ENCODE measurements at places on chromosomes 16 and 17.
A peak's percentile ranks its signal among the peaks of the same experiment; 100 is the strongest.

GRCh38 chr17:33529816-33530215 lies 236.7 kb upstream of the ASIC2 start:
- no peak for DNase-seq

- DNase-seq = no peak
Observed at GRCh38 chr16:84166796-84167695, 19.8 kb downstream of the TAF1C start.

DNA sequence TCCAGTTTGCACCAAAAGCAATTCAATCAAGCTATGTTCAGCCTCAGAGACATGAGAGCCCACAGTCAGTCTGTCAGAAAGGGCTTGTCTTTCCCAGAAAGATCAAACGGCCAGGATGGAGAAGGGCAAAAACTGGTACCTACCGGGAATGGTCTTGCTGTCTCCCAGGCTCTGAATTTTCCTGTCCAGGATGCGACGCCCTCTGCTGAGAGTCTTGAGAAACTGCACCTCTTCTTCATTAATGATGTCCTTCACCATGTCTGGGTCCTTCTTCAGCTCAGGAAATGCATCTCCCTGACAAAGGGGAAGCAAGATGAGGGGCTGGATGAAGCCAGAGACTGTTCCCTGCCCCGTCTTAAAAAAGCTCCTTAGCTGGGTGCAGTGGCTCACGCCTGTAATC lies 15.8 kb upstream of the EXOSC6 start:
- DNase-seq = no peak

DNA sequence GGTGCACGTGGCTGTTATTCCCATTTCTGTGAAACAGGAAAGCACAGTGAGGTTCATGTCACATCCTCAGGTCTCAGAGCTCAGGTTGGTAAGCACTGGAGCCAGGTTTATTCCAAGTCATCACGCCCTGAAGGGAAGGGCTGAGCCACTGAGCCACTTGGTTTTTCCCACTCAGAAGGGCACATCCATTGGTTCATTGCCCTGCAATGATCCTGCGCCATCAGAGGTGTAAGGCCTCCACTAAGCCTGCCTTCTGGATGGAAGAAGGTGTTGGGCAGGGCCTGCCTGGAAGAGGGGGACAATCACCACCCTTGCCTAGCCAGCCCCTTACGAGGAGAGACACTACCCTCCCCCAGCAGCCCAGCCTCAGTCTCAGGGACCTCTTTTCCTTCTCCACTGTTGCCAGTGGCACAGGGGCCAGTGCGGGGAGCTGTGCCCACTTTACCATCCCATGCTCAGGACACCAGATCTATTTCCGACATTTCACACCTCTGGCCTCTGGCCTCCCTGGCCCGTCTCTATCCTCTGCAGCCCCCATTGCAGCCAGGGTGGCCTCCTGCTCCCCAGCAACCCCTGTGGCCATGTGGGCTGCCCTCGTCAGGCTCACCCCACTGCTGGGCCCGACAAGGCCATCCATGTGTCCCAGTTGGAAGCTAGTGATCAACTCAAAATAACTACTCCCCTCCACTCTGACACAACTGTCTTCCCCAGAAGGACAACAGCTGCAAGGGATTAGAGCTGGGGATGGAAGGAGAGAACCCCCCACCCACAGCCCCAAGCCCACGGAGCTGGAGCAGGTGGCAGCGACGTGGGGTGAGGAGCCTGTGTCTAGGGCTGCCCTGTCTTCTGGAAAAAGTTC lies 29.9 kb downstream of the CFAP20 start:
- no peak for DNase-seq

DNA sequence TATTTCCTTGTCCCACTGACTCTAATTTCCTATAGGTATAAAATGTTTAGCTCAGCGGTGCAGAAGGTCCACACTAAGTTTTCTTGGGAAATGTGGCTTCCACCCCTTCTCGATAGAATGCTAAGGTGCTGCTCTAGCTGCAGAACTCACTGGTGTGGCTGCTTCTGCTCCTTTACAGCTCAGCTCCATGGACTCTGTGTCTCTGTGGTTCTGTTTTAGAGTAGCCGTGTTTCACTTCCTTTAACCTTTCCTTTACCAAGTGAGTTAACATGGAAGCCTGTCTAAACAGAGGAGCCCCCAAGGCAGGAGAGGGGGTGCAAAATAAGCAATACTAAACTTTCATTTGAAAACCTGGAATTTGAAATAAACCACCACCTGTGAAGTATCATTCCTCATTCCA lies 65.3 kb downstream of the SPECC1 start:
- DNase-seq = no peak

- DNase-seq = no peak
Observed at GRCh38 chr17:19716108-19717030, at the start of gene SLC47A2. Gene SLC47A2, minus strand, starts transcription at chr17:19716584. Its CDS starts 29 bp downstream, at chr17:19716555.

GRCh38 chr17:49209061-49209571 lies 1.3 kb downstream of the GNGT2 start:
- no peak for DNase-seq

DNA sequence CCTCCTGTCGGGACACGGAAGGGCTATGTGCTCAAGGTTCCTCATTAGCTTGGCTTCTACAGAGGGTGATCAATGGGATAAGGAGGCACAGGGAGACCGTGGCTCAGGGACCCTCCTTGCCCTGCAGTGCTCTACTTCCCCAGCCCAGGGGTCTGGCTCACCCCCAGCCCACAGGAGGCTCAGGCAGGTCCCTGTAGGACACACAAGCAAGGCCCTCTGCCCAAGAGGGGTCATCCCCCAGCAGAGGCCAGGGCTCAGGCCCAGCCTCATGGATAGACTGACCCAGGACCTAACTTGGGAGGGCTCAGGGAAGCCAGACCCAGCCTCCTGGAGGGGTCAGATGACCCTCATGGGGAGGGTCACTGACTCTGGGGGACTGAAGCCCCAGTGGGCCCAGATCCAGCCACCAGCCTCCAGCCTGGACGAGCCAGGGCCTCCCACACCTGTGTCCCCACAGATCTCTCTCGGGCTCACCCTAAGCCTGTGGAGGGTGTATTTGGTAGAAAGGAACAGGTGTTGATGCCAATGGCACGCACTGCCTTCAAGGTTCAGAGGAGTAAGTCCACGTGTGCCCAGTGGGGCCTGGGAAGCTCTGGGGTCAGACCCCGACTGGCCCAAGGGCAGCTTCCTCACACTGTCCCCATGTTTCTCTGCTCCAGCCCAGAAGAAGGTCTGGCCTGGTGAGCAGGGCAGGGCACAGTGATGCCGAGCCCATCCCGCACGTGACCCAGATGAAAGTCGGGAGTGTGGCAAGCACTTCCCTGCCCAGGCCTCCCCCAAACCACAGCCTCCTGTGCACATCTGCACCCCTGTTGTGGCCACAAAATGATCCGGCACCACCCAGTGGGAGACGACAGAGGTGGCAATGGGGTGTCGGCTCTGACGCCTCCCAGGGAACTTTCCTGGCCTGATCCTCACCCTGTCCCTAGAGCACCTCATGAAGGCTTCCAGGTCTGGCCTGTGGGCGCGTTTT lies 10.9 kb upstream of the KRTAP17-1 start:
- peak; percentile 32 for DNase-seq

GRCh38 chr16:24423312-24423711 lies 116.1 kb upstream of the RBBP6 start:
- DNase-seq = no peak

- no peak for DNase-seq
Observed at GRCh38 chr16:2082171-2082982, 34.6 kb downstream of the TSC2 start.

- DNase-seq = no peak
Observed at GRCh38 chr17:17091276-17091675, 49.0 kb downstream of the MPRIP start.

GRCh38 chr17:31722251-31723056 lies 136.6 kb downstream of the COPRS start:
- DNase-seq = no peak

DNA sequence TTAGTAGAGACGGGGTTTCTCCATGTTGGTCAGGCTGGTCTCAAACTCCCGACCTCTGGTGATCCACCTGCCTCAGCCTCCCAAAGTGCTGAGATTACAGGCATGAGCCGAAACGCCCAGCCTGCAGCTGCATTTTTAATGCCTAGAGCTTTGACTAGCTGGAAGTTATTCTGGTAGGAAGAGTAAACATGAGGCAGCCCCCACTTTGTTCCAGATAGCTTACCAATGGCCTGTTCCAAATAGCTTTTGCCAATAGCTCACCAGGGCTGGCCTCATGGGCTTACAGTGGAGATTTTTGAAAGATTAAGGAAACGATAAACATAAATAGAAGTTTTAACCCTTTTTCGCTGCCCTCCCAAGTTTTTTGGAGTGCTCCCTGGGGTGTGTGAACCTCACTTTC lies 9.8 kb downstream of the TRPV2 start:
- DNase-seq = no peak

DNA sequence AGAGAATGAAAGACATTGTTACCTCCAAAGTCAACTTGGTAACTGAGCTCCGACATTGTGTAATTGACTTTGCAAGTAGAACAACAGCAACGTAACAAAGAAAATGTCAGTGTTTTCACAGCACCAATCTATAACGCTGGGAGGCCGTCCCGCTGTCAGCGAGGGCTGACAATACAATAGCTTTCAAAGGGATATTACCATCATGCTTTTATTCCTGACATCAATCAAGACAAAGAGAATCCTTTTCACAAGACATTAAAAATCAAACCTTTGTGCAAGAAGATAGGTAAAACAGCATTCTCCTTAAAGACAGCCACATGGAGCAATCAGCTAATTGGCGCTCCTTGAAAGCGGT lies 6.2 kb downstream of the ZNF423 start:
- no peak for DNase-seq

All from T-cell (primary cell).